Thoracic aorta (tissue), 2 donors: ENCODE measurements at places on chromosomes 13 and 19.

- no peak for DNase-seq
These were observed 10.4 kb downstream of the SAMD4B start for GRCh38 chr19:39352381-39353255.

DNA sequence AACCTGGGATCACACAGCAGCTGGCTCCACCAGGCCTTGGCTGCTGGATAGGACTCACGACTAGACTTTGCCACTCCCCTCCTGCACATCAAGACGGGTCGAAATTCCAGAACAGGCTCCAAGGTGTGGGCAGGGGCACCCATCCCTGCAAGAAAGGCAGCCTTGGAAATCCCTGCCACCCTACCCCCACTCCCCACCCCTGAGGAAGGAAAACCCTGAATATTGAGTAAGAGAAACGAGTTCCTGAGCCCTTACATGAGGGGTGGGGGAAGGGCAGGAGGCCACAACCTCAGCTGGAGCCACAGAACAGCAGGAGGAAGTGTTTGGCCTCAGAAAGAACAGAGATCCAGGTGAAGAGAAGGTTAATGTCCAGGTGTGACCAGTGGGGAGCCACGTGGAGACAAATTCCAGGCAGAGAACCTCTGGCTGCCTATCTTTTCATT, 20.1 kb downstream of the DEDD2 start:
- DNase-seq: no peak

DNA sequence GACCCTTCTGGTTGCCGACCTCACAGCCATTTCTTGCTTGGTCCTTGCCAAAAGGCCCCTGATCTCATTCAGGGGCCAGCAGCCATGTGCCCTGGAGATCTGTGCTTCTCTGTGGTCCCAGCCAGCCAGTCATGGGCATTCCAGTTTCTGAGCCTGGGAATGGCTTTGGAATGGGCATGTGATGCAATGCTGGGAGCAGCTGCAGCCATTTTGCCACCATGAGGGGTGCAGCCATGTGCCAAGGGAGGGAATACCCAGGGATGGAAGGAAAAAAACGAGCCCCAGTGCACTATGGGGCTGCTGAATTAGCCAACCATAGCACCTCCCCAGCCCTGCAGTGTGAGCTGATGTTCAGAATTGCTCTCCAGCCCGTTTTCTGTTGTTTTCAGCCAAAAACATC, 26.3 kb downstream of the F2RL3 start:
- DNase-seq: no peak

- DNase-seq: no peak
These were observed 441 bp downstream of the INAFM1 start for GRCh38 chr19:47274891-47275761.

- no peak for DNase-seq
These were observed 7.8 kb downstream of the POU2F2 start for GRCh38 chr19:42124386-42124901.

- DNase-seq: no peak
These were observed 4.6 kb upstream of the SIGLEC10 start for GRCh38 chr19:51422053-51422448.
